ENCODE measurements at places on chromosomes 3 and 15. TPM values are rescaled to one million over a fixed set of nuclear protein-coding genes. Genes with fewer than 3 reads are reported as not detected.

Gene IL17RC
- 34.2 TPM for total RNA-seq

GRCh38 chr15:37094333-37094914, 5.9 kb downstream of the MEIS2 start:
- no peak for DNase-seq
- H3K4me1 ChIP-seq, result peaks cover 31% of the 10 kb centered on the region
- peak overlapping the region; percentile 35 for H3K27ac ChIP-seq
- peaks cover 6% of the 10 kb centered on the region for H3K36me3 ChIP-seq
- peaks cover 54% of the 10 kb centered on the region for H3K27me3 ChIP-seq

GRCh38 chr3:171851660-171852058, 8.5 kb downstream of the TMEM212 start:
- DNase-seq, result no peak
- no peaks in the 10 kb centered on the region for H3K36me3 ChIP-seq
- no peak overlapping the region for H3K27ac ChIP-seq
- no peaks in the 10 kb centered on the region for H3K4me1 ChIP-seq
- H3K27me3 ChIP-seq, result no peaks in the 10 kb centered on the region
- H3K4me3 ChIP-seq, result no peak overlapping the region

GRCh38 chr3:99240700-99241099, 339.2 kb upstream of the DCBLD2 start:
- H3K36me3 ChIP-seq, result no peaks in the 10 kb centered on the region
- no peaks in the 10 kb centered on the region for H3K27me3 ChIP-seq
- H3K4me3 ChIP-seq, result no peak overlapping the region
- DNase-seq, result no peak

GRCh38 chr3:46721009-46721408, 3.3 kb upstream of the PRSS50 start:
- H3K27ac ChIP-seq, result no peak overlapping the region
- no peak for DNase-seq
- peaks cover 7% of the 10 kb centered on the region for H3K4me1 ChIP-seq
- no peaks in the 10 kb centered on the region for H3K36me3 ChIP-seq
- no peaks in the 10 kb centered on the region for H3K27me3 ChIP-seq

GRCh38 chr3:119937229-119937628, 155.3 kb downstream of the NR1I2 start:
- H3K27me3 ChIP-seq, result no peaks in the 10 kb centered on the region
- no peak overlapping the region for H3K27ac ChIP-seq
- H3K4me1 ChIP-seq, result no peaks in the 10 kb centered on the region

GRCh38 chr3:43213631-43214030, 72.7 kb upstream of the SNRK start:
- no peak overlapping the region for H3K4me3 ChIP-seq
- no peak for DNase-seq
- H3K27ac ChIP-seq, result no peak overlapping the region
- no peaks in the 10 kb centered on the region for H3K27me3 ChIP-seq
- no peaks in the 10 kb centered on the region for H3K36me3 ChIP-seq
- H3K4me1 ChIP-seq, result no peaks in the 10 kb centered on the region

Gene ZMYND10
- 54.1 TPM for total RNA-seq

DNA sequence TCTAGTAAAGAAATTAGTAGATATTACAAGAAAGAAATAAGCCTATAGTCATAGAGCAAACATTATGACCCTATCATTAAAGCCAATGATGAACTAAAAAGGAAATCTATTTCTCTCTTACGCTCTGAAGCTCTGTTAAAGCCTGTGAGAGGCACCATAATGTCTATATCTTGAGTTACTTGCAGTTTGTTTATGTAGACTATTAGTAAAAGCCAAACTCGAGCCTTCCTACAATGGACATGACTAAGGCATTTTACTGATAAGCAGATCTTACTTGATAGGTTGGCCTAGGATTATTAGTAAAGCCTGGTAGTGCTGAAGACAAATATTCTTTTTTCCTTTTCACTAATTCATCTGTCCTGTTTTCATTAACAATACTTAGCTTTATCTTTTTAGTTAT, 32.7 kb downstream of the LRRC3B start:
- H3K27ac ChIP-seq, result no peak overlapping the region
- H3K27me3 ChIP-seq, result no peaks in the 10 kb centered on the region
- H3K4me3 ChIP-seq, result no peak overlapping the region
- no peaks in the 10 kb centered on the region for H3K36me3 ChIP-seq

Gene AHSG
- not detected for total RNA-seq

DNA sequence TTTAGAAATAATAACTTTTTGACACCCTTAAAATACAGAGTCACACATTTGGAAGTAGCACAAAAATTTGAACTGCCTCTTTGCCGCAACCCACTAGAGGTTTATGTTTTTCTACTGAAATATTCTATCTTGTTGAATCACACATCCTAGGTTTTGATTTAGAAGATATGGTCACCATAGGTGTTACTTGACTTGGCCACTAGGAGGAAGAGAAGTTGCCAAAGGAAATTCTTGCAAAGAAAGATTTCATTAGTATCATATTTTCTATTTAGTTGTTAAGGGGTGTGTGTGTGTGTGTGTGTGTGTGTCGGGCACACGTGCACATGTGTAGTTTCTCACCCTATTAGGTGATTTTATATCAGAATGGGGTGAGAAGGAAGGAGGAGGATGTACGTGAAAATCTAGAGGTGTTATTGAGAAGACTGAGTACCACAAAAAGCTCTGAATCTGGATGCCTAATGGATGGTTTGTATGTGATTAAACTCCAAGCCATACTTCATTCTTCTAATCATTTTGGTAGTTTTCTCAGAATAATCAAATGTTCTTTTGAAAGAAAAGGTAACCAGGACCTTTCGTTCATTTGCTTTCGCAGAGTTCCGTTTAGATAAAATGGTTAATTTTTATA, 31.5 kb downstream of the ZFAND6 start:
- H3K4me3 ChIP-seq, result no peak overlapping the region
- H3K4me1 ChIP-seq, result no peaks in the 10 kb centered on the region
- H3K36me3 ChIP-seq, result no peaks in the 10 kb centered on the region
- no peak overlapping the region for H3K27ac ChIP-seq
- no peak for DNase-seq

GRCh38 chr3:124770336-124771082, 40.3 kb downstream of the UMPS start:
- peaks cover 52% of the 10 kb centered on the region for H3K4me1 ChIP-seq
- H3K27ac ChIP-seq, result no peak overlapping the region
- H3K27me3 ChIP-seq, result no peaks in the 10 kb centered on the region

DNA sequence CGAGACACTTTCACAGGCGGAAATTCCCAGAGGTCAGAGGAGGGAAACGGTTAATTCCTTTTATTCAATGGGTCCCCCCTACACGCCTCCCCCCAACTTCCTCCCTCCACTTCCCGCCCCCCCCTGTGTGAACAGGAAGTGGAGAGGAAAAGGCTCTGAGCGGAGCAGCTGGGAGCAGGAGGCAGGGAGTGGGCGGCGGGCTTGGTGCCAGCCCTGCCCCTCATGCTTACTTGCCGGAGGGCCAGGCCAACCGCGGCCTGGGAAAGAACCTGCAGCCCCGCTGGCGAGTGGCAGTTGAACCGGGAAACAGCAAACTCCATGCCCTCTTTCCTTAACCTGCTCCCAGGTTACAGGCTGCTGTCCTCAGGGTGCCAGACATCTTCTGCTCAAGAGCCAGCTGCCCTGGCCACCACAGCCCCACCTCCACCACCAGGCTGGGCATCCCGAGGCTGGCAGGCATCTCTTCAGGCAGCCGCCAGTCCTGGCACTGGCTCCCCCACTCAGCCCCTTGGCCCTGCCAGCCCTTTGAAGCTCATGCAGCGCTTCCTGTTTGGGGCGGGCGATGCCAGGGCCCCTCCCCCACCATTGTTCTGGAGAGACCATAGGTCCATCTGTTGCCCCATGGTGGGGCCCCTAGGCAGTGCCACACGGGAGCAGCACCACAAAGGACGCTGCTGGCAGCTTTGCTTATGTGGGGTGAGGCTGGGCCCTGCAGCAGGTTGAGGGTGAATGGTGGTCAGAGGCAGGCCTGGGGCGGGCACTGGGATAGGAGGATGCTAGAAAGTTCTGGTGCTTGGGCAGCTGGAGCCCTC, 12.9 kb downstream of the VPS18 start:
- peak overlapping the region; percentile 88 for H3K27ac ChIP-seq
- peaks cover 41% of the 10 kb centered on the region for H3K36me3 ChIP-seq
- no peak for DNase-seq
- H3K4me1 ChIP-seq, result peaks cover 59% of the 10 kb centered on the region
- H3K27me3 ChIP-seq, result no peaks in the 10 kb centered on the region
- H3K4me3 ChIP-seq, result peak overlapping the region; percentile 58

- no peak overlapping the region for H3K4me3 ChIP-seq
- no peak overlapping the region for H3K27ac ChIP-seq
- no peak for DNase-seq
- H3K4me1 ChIP-seq, result peaks cover 12% of the 10 kb centered on the region
Measured at GRCh38 chr3:50186096-50186495, 5.3 kb upstream of the GNAT1 start.

Gene HYAL1
- 3.2 TPM for total RNA-seq

DNA sequence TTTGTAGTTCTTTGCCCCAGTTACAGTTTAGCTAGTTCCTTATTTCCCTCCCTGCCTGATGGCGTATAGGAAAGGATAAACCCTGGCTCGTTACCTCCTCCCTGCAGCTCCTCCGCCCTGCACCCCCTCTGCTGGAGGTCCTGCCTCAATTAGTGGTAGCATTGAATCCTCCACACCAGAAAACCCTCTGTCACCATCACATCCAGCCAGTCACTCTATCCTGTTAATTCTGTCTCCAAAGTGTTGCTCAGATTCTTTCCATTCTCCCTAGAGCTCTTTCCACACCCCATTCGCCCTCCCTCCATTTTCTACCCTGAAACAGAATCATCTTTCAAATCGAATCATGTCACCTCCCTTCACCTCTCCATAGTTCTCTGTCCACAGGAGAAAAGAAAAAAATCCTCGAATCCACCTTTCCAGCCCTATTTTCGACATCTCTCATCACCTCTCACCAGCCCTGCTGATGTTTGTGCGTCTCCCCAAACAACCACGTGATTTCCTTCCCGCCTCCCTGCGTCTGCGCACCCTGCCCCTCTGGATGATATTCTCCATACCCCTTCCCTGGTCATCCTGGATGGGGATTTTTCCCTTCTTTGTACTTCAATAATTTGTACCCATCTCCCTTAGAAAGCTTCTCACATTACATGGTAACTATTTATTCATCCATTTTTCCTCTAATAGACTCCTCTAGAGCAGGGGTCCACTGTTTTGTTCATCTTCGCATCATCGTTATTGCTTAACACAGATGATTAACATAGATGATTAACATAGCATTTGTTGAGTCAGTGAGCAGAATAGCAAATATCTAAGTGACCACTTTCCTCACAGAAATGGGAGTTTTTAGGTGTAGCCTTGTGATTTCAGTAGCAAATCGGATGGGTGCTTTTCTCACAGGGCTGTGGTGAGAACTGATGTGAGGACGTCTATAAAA, 37.1 kb downstream of the MAP3K13 start:
- no peak overlapping the region for H3K27ac ChIP-seq
- H3K4me3 ChIP-seq, result no peak overlapping the region
- DNase-seq, result no peak
- H3K4me1 ChIP-seq, result peaks cover 5% of the 10 kb centered on the region

Gene KNG1
- total RNA-seq, result 0.17 TPM

DNA sequence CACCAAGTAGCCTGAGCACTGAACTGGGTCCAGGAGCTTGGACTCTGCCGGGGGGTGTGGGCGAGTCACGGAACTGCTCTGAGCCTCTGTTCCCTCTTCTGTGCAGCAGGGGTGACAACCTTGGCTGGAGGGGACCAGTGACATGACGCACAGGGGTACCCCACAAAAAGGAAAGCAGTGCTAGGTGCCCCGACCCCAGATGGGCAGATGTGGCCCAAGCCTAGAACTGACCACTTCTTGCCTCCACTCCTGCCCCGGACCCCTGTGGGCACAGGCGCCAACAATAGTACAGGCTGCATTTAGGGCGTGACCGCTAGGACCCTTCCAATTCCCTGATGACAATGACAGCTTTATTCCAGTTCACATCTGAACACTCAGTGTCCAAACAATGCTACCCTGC, 255.9 kb upstream of the LYSMD4 start:
- DNase-seq, result no peak
- peaks cover 36% of the 10 kb centered on the region for H3K4me1 ChIP-seq
- H3K27me3 ChIP-seq, result no peaks in the 10 kb centered on the region
- peaks cover 9% of the 10 kb centered on the region for H3K36me3 ChIP-seq
- H3K27ac ChIP-seq, result no peak overlapping the region

GRCh38 chr3:149572796-149573414, 84.9 kb downstream of the WWTR1 start:
- DNase-seq, result no peak
- no peaks in the 10 kb centered on the region for H3K36me3 ChIP-seq
- H3K27ac ChIP-seq, result no peak overlapping the region

GRCh38 chr3:151410891-151411559, 26.5 kb upstream of the P2RY12 start:
- no peak for DNase-seq
- no peak overlapping the region for H3K27ac ChIP-seq
- H3K4me1 ChIP-seq, result no peaks in the 10 kb centered on the region
- H3K27me3 ChIP-seq, result no peaks in the 10 kb centered on the region
- H3K36me3 ChIP-seq, result peaks cover 3% of the 10 kb centered on the region

DNA sequence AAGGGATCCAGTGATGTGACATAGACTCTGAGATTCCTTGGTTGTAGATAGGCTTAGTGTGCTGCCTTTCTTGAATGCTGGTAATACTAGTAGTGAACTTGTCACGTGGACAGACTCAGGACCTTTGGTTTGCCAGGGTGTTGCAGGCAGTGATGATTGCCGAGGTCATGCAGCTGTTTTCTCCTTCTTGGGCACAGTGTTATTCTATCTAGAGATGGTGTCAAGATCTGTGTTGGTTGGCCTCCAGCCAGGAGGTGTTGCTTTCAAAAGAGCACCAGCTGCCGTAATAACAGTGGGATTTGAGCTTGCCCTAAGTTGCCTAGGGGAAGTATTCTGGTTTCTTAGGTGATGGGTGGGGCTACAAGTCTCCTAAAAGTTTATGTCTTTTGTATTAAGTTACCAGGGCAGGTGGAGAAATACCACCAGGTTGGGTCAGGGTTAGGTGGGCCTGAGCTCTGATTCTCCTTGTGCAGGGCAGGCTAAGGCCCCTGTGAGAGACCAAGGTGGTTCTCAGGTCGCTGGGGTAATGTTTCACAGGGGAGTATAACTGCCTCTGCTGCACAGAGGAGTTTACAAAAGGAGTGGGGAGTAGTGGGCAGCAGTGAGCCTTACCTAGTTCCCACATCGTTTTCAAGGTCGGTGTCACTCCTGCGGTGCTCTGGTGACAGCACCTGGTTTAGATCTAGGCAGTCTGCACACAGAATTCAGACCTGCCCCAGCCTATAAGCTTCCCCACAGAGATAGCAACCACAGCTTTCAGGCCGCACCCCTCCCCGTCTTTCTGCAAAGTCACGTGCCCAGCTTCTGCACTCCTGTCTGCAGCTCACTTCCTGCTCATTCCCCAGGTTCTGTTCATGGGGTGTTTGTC, 350.3 kb downstream of the DOCK3 start:
- no peaks in the 10 kb centered on the region for H3K4me1 ChIP-seq
- DNase-seq, result no peak
- H3K27me3 ChIP-seq, result no peaks in the 10 kb centered on the region
- H3K36me3 ChIP-seq, result no peaks in the 10 kb centered on the region

- H3K36me3 ChIP-seq, result no peaks in the 10 kb centered on the region
- no peak overlapping the region for H3K27ac ChIP-seq
- no peaks in the 10 kb centered on the region for H3K27me3 ChIP-seq
- H3K4me1 ChIP-seq, result peaks cover 7% of the 10 kb centered on the region
Measured at GRCh38 chr15:91891788-91892345, 38.4 kb downstream of the SLCO3A1 start.

Gene PRKCD
- 10.0 TPM for total RNA-seq
